ENCODE measurements at places on chromosomes 3 and 15. TPM values are rescaled to one million over a fixed set of nuclear protein-coding genes. Genes with fewer than 3 reads are reported as not detected.

The PLEKHO2 gene
- 11.2 TPM for polyA plus RNA-seq

DNA sequence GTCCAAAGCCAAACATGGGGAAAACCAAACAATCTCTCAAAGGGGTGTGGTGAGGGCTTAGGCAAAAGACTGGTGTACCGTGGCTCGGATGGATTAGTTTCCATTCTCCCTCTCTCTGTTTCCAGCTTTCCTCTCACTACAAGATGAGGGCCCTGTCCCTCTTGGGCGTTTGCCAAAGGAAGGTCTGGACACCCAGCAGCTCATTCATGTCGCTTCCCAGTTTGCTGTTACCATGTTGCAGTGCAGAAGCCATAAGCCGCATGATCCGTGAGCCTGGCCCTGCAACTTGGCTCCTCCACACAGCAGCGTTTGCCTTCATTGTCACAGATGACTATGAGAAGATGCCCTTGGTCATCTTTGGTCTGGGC, 92.2 kb downstream of the APBA2 start:
- no peak overlapping the region for H3K4me3 ChIP-seq
- no peak for DNase-seq
- H3K36me3 ChIP-seq: no peaks in the 10 kb centered on the region

GRCh38 chr15:69668039-69668705, 215.6 kb downstream of the RPLP1 start:
- no peaks in the 10 kb centered on the region for H3K4me1 ChIP-seq
- no peaks in the 10 kb centered on the region for H3K36me3 ChIP-seq

GRCh38 chr3:143514874-143515273, 333.4 kb downstream of the SLC9A9 start:
- H3K36me3 ChIP-seq: no peaks in the 10 kb centered on the region
- no peaks in the 10 kb centered on the region for H3K27me3 ChIP-seq
- H3K4me3 ChIP-seq: no peak overlapping the region

DNA sequence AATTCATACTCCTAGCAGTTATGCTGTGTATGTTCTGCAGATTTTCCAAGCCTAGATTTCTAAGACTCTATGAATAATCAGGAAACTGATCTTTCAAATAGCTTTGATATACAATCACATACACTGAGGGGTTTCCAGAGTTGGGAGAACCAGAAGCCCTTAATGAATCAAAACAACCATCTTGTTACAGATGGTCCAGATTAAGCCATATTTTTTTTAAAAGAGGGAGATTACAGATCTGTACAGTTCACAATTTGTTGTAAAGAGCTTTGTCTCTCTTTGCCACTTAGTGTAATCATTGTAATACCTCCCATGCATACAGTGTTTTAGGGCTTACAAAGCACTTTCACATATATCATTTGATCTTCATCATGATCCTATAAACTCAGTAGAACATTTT, 47.7 kb downstream of the CADPS start:
- H3K27me3 ChIP-seq: peaks cover 3% of the 10 kb centered on the region
- no peak overlapping the region for H3K4me3 ChIP-seq
- no peak for DNase-seq
- no peaks in the 10 kb centered on the region for H3K4me1 ChIP-seq
- H3K36me3 ChIP-seq: no peaks in the 10 kb centered on the region

- no peak overlapping the region for H3K27ac ChIP-seq
- DNase-seq: no peak
- H3K27me3 ChIP-seq: no peaks in the 10 kb centered on the region
- no peak overlapping the region for H3K4me3 ChIP-seq
- H3K36me3 ChIP-seq: no peaks in the 10 kb centered on the region
- peaks cover 5% of the 10 kb centered on the region for H3K4me1 ChIP-seq
Measured at GRCh38 chr15:79811406-79812405, 85.1 kb downstream of the MTHFS start.

- H3K4me3 ChIP-seq: no peak overlapping the region
- no peaks in the 10 kb centered on the region for H3K36me3 ChIP-seq
- H3K27ac ChIP-seq: no peak overlapping the region
- H3K27me3 ChIP-seq: no peaks in the 10 kb centered on the region
Measured at GRCh38 chr15:65630760-65631159, 9.0 kb downstream of the SLC24A1 start.

Data from keratinocyte (primary cell).